ENCODE measurements at places on chromosomes 16 and 17.

DNA sequence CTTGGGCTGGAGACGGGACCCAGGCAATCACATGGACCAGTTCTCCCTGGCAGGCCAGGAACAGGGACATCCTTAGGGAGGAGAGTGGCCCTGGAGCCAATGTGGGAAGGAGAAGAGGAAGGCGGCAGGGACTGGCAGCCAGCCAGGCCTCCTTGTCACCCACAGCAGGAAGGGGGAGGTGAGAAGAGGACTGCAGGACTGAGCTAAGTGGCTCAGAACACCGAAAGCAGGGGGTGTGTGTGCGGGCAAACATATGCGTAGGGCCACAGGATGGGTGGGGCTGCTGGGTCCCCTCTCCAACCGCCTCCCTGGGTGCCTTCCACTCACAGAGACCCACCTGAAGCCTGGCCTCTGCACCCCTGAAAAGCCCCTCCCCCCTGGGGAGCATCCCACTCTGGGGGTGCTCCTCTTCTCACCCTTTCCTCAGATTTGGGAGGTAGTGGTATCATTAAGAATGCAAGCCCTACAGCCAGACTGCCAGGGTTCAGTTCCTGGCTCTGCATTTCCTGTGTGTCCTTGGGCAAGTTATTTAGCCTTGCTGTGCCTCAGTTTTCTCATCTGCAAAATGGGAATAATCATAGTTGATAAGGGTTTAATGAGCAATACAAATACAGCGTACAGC lies 8.1 kb downstream of the PNMT start:
- DNase-seq: no peak

DNA sequence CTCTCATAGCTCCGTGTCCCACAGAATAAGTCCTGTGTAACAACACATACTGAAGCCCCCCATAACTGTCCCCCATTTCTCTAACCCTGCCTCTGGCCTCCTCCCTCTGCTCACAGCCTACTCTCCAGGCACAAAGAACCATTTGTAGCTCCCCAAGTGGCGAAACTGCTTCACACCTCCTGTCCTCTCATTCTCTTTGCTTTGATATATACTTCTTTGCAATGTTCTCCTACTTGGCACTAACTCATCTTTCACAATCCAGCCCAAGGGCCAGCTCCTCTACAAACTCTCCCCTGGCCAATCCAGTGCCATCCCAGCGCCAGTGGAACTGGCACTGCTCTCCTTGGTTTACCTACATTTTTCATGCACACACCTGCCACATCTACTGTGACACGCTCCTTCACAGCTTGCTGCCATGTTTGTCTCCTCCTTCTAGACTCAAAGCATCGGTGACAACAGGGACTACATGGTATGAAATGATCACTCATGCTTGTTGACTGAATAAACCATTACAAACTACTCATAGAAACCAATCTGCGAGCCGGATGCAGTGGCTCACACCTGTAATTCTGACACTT lies 12.8 kb downstream of the CYTH1 start:
- DNase-seq: no peak

GRCh38 chr17:67442787-67443624 lies 65.9 kb downstream of the PITPNC1 start:
- DNase-seq: no peak

GRCh38 chr16:88066234-88066633 lies 115.0 kb downstream of the BANP start:
- DNase-seq: no peak

GRCh38 chr17:3695723-3696411 lies at the start of gene P2RX5:
Gene P2RX5, minus strand, starts transcription at chr17:3696155. Its CDS starts 150 bp downstream, at chr17:3696005.
- DNase-seq: peak; percentile 32

DNA sequence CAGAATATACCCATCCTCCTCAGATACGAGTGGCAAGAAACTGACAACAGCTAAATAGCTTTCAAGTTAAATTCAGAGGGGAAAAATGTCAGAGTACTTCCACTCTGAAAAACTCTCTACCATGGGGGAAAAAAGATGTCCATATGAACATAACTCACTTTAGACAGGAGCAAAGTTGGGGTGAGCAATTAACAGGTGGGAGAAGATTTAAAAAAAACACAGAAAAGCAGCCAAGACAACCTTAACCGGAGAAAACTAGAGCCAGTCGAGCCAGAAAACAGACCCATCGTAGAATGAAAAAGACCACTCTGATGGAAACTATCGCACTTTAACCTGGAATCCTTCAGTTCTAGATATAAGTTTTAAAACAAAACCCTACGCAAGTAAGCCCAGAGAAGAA lies 833 bp downstream of the TERF2 start:
- DNase-seq: no peak

DNA sequence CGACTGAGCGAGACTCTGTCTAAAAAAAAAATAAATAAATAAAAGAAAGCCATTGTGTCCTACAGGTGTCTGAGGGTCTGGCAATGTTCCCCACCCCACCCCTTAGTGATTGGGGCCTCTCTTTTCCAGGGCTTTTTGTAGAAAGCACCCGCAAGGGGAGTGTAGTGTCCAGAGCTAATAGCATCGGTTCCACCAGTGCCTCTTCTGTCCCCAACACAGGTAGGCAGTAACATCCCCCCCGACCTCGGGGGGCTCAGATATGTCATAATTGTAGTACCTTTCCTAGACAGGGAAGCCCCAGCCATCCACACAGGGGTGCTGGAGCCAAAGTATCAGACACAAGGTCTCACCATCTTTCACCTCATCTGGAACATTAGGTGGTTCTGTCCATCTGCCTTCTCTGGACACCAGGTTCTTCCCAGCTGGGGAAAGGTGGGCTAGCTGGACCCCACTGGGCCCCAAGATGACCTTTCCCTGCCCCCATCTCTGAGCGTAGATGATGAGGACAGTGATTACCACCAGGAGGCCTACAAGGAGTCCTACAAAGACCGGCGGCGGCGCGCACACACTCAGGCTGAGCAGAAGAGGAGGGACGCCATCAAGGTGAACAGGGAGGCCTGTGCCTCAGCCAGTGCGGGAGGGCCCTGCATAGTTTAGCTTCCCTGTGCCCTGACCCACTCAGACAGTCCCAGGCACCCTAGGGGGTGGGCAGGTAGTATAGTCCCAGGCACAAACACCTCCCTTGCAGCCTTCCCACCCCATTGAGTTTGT lies 1.6 kb downstream of the MLX start:
- DNase-seq: no peak

DNA sequence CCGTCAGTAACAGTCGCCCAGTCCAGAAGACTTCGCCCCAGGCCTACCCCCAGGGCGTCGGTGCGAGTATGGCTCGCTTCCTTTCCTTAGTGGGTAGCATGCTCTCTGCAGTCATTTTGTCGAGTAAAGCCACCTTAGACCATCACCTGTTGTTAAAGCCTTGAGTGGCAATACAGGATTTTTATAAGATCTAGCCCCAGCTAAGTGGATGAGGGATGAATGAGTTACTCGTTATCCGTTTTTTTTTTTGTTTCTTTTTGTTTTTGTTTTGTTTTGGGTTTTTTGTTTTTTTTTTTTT lies 322 bp upstream of the KLHL11 start:
- no peak for DNase-seq

DNA sequence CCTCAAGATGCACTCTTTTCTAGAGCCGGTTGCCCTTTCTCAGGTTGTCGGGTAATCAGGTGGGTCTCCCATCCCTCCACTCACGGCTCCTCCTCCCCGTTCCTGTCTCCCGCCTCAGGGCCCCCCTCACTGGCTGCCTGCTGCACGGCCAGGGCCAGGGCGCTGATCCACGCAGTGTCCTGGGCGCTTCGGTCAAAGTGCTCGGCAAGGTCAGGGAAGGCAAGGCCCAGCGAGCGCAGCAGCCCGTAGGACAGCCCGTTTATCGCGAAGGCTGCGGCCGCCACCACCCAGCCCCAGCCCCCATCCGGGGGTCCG lies 753 bp downstream of the SLC16A11 start:
- DNase-seq: no peak

DNA sequence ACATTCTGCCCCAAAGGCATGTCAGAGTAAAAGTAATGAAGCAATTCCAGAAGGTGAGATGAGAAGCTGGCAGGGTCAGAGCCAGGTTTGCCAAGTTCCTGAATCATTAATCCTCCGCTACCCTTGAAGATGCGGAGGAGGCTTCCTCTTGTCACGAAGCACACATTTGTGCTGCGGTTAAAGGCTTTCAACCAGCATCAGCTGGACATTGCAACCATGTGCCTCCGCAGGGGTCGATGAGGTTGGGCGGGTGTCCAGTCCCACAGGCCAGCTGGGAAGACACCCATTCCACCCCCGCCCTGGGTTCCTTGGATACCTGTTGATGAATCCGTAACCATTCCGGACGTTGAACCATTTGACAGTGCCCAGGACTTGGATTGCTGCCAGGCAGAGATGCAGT lies 1.3 kb downstream of the YBX2 start:
- no peak for DNase-seq

DNA sequence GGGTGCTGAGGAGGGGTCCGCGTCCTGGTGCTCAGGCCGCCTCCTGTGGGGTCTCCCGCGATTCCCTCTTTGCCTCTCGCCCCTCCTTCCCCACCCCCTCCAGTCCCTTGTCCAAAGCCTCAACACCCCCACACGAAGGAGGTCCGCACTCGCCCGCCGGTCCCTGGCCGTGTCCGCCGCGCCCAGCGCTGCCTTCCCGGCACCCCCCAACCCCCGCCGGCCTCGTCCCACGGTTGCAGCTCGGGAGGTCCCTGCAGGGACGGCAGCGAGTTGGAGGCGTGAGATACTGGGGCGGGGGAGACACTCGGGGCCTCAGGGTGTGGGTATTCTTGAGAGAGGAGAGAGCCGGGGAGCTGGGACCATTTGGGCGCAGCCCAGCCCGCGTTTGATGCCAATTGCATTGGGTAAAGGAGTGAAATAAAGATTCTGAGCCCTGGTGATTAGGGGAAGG lies 468 bp downstream of the FLYWCH2 start:
- DNase-seq: no peak
